ENCODE measurements at places on chromosomes 6 and 20. TPM values are rescaled to one million over a fixed set of nuclear protein-coding genes. Genes with fewer than 3 reads are reported as not detected.

Gene PRKN
- 6.1 TPM for total RNA-seq

Gene AGPAT1
- 14.3 TPM for total RNA-seq

Gene NRSN1
- 22.0 TPM for total RNA-seq

Gene RNF144B
- 2.9 TPM for total RNA-seq

Gene BPIFB3
- not detected for total RNA-seq

GRCh38 chr20:53223626-53224172 lies 251.5 kb downstream of the TSHZ2 start:
- DNase-seq, result no peak

GRCh38 chr6:137873273-137873762 lies 6.3 kb downstream of the TNFAIP3 start:
- DNase-seq, result no peak

DNA sequence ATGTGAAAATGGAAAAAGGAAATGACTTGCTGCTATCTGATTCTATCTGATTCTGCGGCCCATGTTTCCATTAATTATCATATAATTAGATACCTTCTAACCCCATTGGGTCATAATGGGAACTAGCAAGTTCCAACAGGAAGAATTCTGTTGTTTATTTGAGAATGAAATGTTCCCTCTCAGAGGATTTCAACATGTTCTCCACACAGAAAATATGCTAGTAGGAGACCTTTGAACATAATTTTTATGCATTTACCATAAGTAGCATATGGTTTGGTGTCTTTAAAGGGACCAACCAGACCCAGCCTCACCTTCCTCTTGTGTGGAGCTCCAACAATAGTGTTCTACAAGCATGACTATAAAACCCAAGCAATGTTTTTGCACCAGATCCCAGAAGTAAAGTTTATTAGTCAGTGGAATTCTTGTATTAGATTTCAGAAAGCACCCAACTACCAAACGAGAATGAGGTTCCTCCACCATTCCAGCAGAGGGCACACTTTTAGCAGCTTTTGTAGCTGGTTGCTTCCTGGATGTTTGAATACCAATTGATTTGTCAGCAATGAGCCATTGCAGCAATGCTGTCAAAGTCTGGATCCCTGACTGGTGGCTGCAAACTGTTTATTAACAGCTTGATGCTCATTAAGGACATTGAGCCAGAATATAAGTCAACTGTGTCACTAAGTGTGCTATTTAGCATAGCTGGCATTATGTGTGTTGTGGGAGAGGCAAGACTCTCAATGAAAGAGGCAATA lies 143.6 kb upstream of the GJE1 start:
- DNase-seq, result no peak

GRCh38 chr6:122872311-122872710 lies 83.3 kb downstream of the SMPDL3A start:
- DNase-seq, result no peak

- no peak for DNase-seq
Observed at GRCh38 chr6:40486576-40486975, 100.6 kb downstream of the LRFN2 start.

GRCh38 chr20:40583636-40584035 lies 105.4 kb downstream of the MAFB start:
- DNase-seq, result no peak

GRCh38 chr6:166761801-166762200 lies 134.8 kb upstream of the RPS6KA2 start:
- no peak for DNase-seq

DNA sequence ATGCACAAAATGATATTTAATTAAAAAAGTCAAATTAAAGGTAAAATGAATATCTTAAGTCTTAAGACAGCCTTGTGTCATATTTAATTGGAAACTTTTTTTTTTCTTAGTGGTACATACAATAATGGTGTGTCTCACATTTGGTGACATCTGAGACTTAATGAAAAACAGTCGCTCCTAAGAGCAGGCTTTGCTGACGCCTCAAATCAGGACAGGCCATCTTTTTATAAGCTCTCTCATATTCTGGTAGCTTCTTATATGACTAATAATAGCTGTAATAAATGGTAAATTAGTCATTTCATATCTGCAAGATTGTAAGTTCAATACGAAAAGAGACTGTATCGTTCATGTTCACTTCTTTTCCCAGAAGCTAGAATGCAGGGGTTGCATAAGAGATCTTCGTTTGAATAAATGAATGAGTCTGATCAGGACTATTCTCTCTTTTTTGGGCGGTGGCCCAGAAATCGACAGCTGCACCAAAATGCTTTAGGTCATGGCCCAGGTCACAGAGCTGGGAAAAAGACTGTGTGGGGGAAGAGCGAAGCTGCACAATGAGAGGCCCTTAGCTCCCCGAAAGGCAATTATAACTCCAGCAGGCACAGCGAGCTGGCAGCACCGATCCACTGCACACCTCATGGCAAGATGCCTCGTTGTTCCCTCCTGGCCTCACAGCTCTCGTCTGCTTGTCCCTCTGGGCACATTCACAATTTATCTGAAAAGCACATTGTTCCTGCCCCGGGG lies 69.4 kb downstream of the NRN1 start:
- no peak for DNase-seq

- DNase-seq, result no peak
Observed at GRCh38 chr20:1896484-1897258, 1.5 kb downstream of the SIRPA start.

GRCh38 chr6:157800420-157801237 lies 22.4 kb upstream of the SNX9 start:
- no peak for DNase-seq

DNA sequence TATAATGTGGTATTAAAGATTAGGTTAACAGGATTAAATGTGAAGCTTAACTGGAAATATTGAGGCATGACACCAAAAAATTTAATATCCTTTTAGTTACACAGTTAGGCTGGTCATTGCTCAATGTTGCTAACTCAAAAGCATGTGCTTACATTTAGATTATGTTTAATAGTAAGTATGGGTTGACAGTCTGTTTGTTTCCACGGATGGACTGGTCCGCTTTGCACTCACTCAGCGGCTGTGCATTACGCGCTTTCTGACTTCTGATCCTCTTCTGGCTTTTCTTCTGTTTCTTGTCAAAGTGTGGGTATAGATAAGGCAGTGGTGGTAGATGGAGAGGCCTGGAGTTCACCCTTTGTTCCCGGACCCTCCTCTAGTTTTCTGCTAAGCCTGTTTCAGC lies 174.9 kb downstream of the RIMS1 start:
- DNase-seq, result no peak

- no peak for DNase-seq
Observed at GRCh38 chr6:152461556-152461955, 175.6 kb downstream of the SYNE1 start.

Data from frontal cortex (tissue), 4 donors.